ENCODE measurements at places on chromosomes 12 and 14.
A peak's percentile ranks its signal among the peaks of the same experiment; 100 is the strongest.

- no peak for DNase-seq
Observed at GRCh38 chr12:106987846-106988245, 900 bp upstream of the MTERF2 start.

GRCh38 chr12:26961803-26962202 is 23.5 kb downstream of the FGFR1OP2 start:
- DNase-seq = no peak

- peak; percentile 40 for DNase-seq
Observed at GRCh38 chr12:57726151-57726883, 12.2 kb downstream of the AGAP2 start.

DNA sequence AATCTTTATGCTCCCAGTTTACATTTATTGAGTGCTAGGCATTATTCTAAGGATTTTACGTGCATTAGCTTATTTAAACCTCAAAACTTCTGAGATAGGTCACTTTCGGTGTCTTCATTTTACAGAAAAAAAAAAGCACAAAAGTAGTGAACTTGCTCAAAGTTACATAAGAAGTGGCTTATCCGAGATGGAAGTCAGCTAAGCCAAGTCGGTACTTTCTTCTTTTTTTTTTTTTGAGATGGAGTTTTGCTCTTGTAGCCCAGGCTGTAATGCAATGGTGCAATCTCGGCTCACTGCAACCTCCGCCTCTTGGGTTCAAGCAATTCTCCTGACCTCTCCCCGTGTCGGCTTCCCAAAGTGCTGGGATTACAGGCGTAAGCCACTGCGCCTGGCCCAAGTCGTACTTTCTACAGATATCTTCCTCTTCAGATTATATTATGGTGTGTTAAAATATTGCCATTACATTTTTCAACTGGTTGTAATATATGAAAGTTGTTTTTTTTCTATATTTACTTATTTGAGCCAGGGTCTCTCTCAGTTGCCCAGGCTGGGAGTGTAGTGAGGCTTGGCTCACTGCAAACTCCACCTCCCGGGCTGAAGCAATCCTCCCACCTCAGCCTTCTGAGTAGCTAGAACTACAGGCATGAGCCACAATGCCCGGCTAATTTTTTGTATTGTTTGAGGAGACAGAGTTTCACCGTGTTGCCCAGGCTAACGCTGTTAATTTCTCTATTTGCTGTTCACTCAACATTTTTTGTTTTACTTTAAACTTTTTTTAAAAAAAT is 8.9 kb downstream of the DPPA3 start:
- no peak for DNase-seq

GRCh38 chr12:549476-550082 is 89.8 kb downstream of the B4GALNT3 start:
- no peak for DNase-seq

DNA sequence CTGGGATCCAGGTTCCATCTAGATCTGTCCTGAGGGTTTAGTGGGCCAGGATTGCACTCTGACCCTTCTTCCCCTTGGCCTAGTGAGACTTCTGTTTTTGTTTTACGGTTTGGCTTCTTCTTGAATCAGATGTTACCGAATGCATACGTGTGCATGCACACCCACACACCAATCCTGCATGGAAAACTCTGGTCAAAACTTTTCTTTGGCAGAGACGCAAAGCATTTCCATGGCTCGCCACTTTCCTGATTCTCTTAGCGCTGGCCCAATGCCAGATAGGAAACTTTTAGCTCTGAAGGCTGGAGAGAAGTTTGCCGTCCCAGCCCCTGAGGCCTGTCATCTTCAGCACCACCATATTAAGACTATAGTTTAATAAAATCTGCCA is 67.4 kb upstream of the ACTN1 start:
- no peak for DNase-seq

GRCh38 chr12:47604221-47604873 is 101.5 kb downstream of the RPAP3 start:
- no peak for DNase-seq

GRCh38 chr14:99230208-99231151 is 41.5 kb downstream of the BCL11B start:
- DNase-seq = no peak

GRCh38 chr14:24941719-24942118 is 108.2 kb downstream of the STXBP6 start:
- DNase-seq = peak; percentile 25

DNA sequence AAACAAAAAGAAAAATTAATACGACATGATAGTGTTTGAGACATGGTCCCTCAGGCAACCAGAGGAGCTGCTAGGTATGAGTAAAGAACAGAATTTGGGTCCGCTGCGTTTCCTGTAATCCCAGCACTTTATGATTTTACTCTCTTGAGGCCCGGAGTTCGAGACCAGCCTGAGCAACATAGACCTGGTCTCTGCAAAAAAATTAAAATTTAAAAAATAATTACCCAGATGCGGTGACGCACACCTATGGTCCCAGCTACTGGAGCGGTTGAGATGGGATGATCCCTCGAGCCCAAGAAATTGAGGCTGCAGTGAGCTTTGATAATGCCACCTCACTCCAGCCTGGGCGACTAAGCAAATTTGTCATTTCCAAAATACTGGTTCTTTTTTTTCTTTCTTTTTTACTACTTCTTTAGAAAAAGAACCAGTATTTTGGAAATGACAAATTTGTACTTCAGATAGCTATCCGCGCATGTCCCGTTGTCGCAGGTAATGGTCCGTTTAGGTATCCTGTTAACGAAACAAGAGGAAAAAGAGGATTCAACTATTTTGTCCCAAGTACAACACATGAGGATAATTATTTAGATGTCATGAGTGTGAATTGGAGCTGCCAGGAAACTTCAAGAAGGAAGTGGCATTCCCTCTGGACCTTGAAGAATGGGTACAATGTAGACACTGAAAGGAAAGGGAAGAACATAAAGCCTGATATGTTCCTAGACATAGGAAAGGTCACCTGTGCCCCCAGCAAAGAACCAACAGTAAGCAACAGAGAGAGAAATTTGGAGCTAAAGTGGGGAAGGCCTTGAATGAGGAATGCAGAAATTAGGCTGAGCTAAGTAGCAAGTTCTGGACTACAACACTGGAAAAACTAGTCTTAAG is 1.2 kb upstream of the HECTD1 start:
- DNase-seq = no peak

DNA sequence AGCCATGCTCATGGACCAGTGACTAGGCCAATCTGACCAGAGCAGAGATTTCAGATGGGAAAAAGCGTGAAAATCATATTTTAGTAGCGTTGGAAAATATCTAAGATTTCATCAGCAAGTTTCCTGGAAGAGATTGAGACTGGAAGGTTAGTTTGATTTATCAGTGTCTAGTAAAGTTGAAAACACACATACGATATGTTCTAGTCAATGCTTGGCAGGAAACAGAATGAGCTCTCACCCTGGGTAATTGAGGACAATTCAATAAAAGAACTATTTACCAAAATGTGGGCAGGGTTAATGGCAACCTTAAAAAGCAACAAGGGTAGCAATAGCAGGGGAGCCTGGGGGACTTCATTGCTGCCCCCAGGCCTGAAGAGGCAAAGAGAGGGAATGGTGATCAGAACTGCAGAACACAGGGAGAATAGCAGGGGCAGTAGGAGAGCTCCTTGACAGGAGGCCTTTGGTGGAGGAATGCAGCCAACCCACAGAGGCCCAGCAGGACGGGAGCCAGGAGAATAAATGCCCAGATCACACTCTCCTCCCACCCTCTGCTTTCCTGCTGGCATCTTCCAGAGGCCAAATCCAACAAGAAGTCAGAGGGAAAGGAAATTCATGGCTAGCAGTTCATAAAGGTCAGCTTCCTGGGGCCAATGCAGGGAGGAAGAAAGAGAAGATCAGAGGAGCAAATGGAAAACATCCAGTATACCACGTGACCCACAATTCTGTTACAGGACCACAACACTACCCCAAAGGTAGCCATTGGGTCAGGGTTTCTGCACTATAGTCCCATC is 27.6 kb upstream of the LRP6 start:
- DNase-seq = no peak

GRCh38 chr12:47207829-47208248 is 128.1 kb upstream of the AMIGO2 start:
- DNase-seq = no peak

DNA sequence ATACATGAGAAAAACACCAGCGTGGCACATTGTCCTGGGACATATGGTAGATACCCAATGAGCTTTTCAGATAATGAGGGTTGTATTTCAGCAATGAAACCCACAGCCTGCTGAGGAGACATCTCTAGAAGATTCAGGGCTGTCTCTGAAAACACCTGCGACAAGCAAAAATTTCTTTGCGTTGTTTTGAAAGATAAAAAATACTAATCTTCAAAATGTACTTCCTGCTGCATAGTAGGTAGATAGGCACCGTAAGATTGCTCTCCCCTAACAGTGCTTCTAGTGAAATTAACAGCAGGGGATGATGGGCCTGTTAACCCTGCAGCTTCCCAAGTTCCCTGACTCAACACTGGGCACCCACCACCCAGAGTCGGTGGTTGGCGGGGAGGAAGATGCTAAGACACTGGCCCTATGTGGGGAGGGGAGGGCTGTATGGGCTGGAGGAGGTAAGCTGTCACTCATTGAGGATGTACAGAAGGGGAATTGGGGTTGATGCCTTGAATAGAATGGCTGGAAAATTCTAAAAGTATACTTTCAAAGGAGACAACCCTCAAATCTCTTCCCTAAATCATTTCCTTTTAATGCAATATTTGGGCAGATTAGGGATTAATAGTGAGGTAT is 20.0 kb downstream of the ZFP36L1 start:
- no peak for DNase-seq

DNA sequence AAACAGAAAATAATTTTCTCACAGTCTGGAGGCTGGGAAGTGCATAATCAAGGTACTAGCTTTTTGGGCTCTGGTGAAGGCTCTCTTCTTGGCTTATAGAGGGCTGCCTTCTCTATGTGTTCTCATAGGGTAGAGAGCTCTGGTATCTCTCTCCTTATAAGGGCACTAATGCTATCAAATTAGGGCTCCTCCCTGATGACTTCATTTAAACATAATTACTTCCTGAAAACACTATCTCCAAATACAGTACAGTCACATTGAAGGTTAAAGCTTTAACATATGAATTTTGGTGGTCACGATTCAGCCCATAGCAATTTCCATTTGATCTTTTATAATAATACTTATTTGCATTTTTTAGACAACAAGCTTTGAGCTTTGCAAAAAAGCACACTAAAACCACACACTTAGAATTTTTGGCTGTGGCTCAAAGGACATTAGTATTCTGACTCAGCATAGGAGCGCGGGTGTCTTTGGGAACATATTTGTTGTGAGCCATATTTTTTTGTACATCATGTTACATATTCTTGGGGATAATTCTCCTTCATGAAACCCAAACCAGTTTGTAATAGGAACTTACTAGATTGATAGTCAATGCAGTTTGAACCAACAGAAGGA is 808.1 kb upstream of the FBXO33 start:
- no peak for DNase-seq

GRCh38 chr12:115869604-115870003 is 407.9 kb downstream of the MED13L start:
- no peak for DNase-seq

- DNase-seq = no peak
Observed at GRCh38 chr12:109738878-109739665, 25.4 kb downstream of the FAM222A start.

- no peak for DNase-seq
Observed at GRCh38 chr12:87642245-87642644, 387.0 kb downstream of the C12orf50 start.

DNA sequence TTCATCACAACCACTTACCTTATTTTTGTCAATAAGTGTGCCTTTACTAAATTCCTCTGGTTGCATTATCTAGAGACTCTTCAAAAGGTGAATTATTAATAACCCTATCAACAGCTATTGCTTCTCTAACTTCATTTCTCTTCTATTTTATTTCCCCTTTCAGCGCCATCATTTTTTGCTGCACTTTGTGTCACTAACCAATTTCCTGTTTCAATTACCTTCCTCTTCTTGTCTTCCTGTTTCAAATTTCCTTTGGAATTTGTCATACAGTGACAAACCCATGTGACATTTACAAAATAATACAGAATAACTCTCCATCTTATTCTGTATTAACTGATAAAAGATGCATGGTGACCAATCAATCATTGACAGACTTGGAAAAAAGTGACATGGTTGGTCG is 12.2 kb upstream of the CLEC2A start:
- DNase-seq = no peak

- no peak for DNase-seq
Observed at GRCh38 chr14:52029881-52030280, 39.0 kb downstream of the NID2 start.

- no peak for DNase-seq
Observed at GRCh38 chr14:76352639-76353281, 23.2 kb upstream of the ESRRB start.

- DNase-seq = no peak
Observed at GRCh38 chr12:93438266-93439050, 3.3 kb downstream of the UBE2N start.

DNA sequence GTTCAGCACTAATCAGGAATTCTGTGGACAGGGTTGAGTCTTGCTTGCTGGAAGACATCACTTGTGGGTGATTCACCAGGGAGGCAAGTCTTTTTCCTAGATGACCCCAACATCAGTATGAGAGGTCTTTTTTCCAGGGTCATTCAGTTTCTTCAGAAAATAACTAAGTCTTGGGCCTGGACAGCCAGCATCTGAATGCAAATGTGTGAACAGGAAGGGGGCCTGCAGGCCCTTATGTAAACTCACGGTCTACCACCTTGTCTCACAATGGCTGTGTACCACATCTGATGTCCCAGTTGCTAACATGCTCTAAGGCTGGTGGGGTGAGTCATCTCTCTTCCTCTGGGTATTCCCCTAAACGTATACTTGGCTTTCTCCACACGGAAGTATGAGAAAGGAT is 79.2 kb downstream of the HECTD4 start:
- no peak for DNase-seq

DNA sequence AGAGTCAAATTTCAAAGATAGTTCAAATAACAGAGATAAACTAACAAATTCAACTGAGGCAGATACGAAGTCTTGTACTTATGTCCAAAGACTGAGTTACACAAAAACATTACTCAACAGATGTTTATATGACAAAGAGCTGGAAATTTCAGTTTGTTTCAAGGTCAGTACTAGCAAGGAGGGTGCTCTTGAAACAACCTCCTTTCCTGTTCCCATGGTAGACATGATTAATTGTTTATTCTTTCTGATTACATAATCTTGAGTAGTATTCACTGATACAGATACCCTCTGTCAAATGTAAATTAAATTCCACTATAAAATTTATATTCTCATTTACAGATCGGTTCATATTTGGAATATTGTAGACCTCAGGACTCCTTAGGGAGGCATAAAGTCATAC is 23.4 kb downstream of the TSPAN8 start:
- no peak for DNase-seq

GRCh38 chr14:37637341-37637740 is 41.9 kb downstream of the TTC6 start:
- no peak for DNase-seq

DNA sequence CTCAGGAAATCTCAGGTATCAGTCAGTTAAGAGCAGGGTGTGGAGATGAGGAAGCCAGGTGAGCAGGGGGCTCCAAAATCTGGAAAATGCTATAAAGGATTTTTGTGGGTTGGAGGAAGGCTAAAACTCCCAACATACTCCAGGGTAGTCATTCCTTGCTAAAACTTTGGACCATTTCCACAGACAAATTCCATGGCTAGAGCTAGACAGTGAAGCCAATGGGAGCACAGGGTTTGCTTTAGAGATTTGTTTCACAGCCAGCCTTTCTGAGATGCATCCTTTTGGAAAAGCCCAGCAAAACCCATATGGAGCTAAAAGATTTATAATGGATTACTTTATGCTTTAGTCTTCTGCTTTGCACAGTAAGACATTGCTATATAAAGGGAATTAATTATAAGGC is 146.5 kb downstream of the SAMD4A start:
- no peak for DNase-seq

GRCh38 chr12:112283546-112283945 is 98.7 kb downstream of the HECTD4 start:
- no peak for DNase-seq

Data from NCI-H1436 treated with DMSO at 0.1 percent for 48 hours (cell line).